ENCODE measurements at places on chromosomes 11 and 22. TPM values are rescaled to one million over a fixed set of nuclear protein-coding genes. Genes with fewer than 3 reads are reported as not detected.

GRCh38 chr11:119806064-119806915 lies 77.3 kb upstream of the NECTIN1 start:
- no peak overlapping the region for H3K27ac ChIP-seq
- no peaks in the 10 kb centered on the region for H3K36me3 ChIP-seq
- no peak overlapping the region for H3K4me3 ChIP-seq
- H3K27me3 ChIP-seq: no peaks in the 10 kb centered on the region

The TSSK2 gene
- 0.27 TPM for polyA plus RNA-seq

- no peak overlapping the region for H3K4me3 ChIP-seq
- H3K36me3 ChIP-seq: no peaks in the 10 kb centered on the region
- DNase-seq: no peak
- no peaks in the 10 kb centered on the region for H3K27me3 ChIP-seq
Measured at GRCh38 chr22:31814942-31815341, 61.1 kb downstream of the DEPDC5 start.

The HMOX1 gene
- 7.1 TPM for polyA plus RNA-seq

The HSPB2 gene
- 0.85 TPM for polyA plus RNA-seq

- H3K36me3 ChIP-seq: no peaks in the 10 kb centered on the region
- H3K4me1 ChIP-seq: no peaks in the 10 kb centered on the region
- no peak overlapping the region for H3K4me3 ChIP-seq
- H3K27ac ChIP-seq: no peak overlapping the region
Measured at GRCh38 chr11:48036011-48036410, 55.7 kb downstream of the PTPRJ start.

DNA sequence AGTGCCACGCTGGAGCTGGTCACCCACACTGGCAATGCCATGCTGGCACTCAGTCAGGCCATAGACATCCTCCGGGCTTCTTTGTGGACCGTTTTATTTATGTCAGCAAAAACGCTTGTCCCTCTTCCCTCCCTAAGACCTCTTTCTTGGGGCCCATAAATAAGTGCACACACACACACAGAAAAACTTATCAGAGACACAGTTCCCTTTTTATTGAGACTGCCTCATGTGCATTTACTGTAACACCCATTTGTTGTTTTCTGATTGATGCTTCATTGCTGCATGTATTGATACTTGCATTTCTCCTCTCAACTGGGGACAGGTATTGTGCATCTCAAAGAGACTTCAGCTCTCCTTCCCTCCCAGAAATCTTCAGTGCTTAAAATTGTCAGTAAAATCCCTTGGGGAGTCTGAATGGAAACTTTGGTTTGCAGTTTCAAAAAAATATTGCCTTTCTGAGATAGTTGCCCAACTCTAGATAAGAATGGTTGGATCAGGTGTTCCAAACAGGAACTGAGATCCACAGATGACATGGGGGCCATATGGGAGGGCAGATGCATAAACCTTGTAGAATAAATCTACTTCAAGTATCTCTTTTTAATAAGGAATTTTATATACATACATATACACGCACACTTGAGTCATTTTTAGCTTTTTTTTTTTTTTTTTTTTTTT lies 50.9 kb downstream of the PPP2R1B start:
- no peak overlapping the region for H3K27ac ChIP-seq
- H3K4me3 ChIP-seq: no peak overlapping the region
- no peak for DNase-seq
- no peaks in the 10 kb centered on the region for H3K27me3 ChIP-seq
- H3K4me1 ChIP-seq: peaks cover 12% of the 10 kb centered on the region

The ART1 gene
- not detected for polyA plus RNA-seq

The GRIK4 gene
- 0.02 TPM for polyA plus RNA-seq

The DHCR7 gene
- 7.0 TPM for polyA plus RNA-seq

DNA sequence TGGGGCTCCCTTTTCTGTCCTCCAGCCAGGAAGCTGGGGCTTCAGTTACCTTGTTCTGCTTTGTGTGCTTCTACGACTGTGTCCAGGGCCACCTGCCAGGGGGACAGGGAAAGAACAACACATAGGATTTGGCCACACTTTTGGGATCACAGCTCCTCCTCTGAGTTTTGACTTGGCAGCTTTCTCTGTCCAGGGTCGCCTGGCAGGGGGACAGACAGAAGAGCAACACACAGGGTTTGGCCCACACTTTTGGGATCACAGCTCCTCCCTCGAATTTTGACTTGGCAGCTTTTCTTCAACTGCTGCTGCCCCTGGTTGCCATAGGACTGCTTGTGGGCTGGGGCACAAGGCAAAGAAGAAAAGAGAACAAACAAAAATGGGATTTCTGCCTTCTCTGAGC lies 19.1 kb downstream of the INCENP start:
- no peak for DNase-seq
- H3K4me1 ChIP-seq: no peaks in the 10 kb centered on the region
- H3K27me3 ChIP-seq: no peaks in the 10 kb centered on the region
- peaks cover 27% of the 10 kb centered on the region for H3K36me3 ChIP-seq
- H3K4me3 ChIP-seq: no peak overlapping the region

- H3K4me3 ChIP-seq: no peak overlapping the region
- no peak for DNase-seq
- H3K36me3 ChIP-seq: peaks cover 60% of the 10 kb centered on the region
- no peak overlapping the region for H3K27ac ChIP-seq
- no peaks in the 10 kb centered on the region for H3K27me3 ChIP-seq
Measured at GRCh38 chr22:31818481-31819392, 64.9 kb downstream of the DEPDC5 start.

The BIK gene
- polyA plus RNA-seq: 5.2 TPM

DNA sequence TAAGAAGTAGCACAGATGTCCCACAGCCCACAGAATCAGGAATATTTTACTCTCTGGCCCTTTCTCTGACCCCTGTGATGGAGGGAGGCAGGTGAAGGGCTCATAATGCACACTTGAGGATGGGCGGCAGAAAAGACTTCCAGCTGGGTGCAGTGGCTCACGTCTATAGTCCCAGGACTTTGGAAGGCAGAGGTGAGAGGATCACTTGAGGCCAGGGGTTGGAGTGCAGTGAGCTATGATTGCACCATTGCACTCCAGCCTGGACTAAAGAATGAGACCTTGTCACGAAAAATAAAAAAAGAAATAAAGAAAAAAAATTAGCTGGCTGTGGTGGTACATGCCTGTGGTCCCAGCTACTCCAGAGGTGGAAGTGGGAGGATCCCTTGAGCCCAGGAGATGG lies 13.5 kb upstream of the CRYBB3 start:
- H3K4me1 ChIP-seq: no peaks in the 10 kb centered on the region
- no peak overlapping the region for H3K27ac ChIP-seq
- no peaks in the 10 kb centered on the region for H3K27me3 ChIP-seq
- no peak for DNase-seq
- H3K36me3 ChIP-seq: peaks cover 3% of the 10 kb centered on the region

GRCh38 chr11:105135883-105136282 lies 3.7 kb downstream of the CARD18 start:
- no peaks in the 10 kb centered on the region for H3K4me1 ChIP-seq
- no peaks in the 10 kb centered on the region for H3K36me3 ChIP-seq

DNA sequence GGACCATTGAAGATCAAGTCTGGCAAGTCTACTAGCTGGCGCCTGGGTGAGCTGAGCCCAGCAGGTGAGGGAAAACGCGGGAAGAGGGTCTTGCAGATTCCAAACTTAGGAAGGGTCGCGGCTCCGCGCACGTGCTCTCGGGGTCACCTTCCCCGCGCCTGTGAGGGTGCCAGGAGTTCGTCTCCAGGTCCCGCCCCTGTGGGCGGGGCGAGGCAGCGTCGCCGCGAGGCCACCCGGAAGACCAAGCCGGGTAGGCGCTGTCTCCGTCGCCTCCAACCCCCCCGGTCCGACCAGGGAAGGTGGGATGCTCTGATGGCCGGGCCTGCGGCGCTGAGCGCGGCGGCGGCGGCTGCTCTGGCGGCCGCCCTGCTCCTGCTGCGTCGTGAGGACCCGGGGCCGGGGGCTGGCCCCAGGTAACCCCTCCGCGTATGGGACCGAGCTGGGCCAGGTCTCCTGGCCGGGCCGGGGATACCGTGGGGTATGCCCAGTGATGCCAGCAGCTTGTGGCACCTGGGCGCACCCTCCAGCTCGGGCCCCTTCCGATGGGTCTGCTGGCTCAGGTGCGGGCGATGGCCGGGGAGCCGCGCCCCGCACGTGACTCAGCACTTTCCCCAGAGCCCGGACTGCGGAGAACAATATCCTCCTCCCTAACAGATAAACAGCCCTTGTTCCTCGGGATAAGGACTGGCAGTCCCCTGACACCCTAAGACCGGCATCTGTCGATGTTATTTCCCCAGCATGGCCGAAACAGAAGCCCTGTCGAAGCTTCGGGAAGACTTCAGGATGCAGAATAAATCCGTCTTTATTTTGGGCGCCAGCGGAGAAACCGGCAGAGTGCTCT lies at the start of gene HTATIP2:
TSS of gene HTATIP2 (plus strand) at position 215 of the 841 bp plus-strand sequence. CDS start at position 739, 524 bp downstream.
- DNase-seq: peak; percentile 55
- peak within 1 kb of the TSS; percentile 64 for H3K27ac ChIP-seq
- peak within 1 kb of the TSS; percentile 79 for H3K4me3 ChIP-seq

The KCNE3 gene
- 4.1 TPM for polyA plus RNA-seq

The PLAAT2 gene
- not detected for polyA plus RNA-seq

The ABCC8 gene
- polyA plus RNA-seq: 196 TPM

DNA sequence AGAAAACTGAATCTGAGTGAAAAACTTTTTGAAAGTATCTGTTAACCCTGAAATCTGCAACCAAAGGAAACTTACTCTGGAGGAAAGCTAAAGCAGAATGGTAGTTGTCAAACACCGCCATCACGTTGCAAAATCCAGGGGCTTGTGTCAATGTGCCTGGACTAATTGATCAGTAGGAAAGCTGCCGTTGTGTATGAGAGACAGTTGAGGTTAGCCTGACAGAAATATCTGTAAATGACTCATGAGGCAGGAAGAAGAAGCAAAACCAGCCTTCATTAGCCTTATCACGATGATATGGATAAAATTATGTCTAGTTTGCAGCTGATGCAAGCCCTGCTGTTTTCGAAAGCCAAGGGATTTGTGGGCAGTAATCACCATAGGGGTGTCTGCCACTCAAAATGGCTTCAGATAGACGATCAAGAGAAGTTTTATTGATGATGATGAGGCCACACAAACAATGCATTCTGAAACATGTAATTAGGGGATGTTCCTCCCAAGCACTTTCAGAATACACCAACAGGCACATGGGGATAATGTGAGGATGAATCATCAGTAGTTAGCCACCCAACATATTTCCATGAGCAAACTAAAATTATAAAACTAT lies 8.9 kb downstream of the SCGB1A1 start:
- H3K36me3 ChIP-seq: no peaks in the 10 kb centered on the region
- no peak overlapping the region for H3K4me3 ChIP-seq
- no peak for DNase-seq
- peaks cover 17% of the 10 kb centered on the region for H3K4me1 ChIP-seq
- no peaks in the 10 kb centered on the region for H3K27me3 ChIP-seq
- H3K27ac ChIP-seq: peak overlapping the region; percentile 28

DNA sequence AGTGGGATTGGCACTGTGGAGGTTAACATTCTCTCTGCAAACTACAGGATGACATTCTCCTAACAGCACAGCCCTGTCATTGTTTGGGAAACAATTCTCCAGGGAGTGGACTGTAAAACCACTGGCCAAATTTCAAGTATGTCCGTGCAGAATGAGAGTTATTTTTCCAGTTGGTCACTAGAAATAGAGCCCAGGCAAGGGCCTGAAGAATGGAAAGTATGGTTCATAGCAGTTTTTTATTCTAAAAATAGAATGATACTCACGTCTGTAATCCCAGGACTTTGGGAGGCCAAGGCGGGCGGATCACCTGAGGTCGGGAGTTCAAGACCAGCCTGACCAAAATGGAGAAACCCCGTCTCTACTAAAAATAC lies 39.0 kb upstream of the CD44 start:
- no peak overlapping the region for H3K4me3 ChIP-seq
- H3K27me3 ChIP-seq: no peaks in the 10 kb centered on the region
- no peak for DNase-seq
- no peaks in the 10 kb centered on the region for H3K36me3 ChIP-seq
- no peaks in the 10 kb centered on the region for H3K4me1 ChIP-seq

DNA sequence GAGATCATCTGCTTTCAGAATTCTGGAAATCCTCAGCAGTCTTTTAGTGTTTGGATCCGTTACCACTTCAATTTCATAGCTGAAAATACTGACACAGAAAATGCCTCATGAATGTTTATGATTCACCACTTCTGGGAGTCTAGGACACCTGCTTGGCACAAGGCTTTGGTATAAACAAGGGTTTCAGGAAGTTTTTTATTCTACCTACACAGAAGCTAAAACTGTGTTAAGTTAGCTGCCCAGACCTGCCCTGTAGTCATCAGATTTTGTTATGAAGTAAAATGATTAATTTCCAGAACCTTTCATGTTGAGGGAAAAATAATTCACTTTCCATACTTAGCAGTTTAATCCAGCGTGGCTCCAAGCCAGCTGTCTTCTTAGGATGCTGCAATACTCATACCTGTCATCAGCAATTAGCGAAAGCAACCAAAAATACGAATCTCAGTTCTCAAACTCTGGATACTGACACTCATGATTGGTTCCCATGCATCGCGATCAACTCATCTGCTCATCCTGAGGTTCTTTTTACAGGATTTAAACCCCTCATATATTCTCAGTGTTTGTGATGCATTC lies 458.5 kb upstream of the CCDC90B start:
- no peaks in the 10 kb centered on the region for H3K4me1 ChIP-seq
- H3K4me3 ChIP-seq: no peak overlapping the region
- DNase-seq: no peak
- no peak overlapping the region for H3K27ac ChIP-seq
- H3K27me3 ChIP-seq: no peaks in the 10 kb centered on the region

The SMIM35 gene
- not detected for polyA plus RNA-seq

DNA sequence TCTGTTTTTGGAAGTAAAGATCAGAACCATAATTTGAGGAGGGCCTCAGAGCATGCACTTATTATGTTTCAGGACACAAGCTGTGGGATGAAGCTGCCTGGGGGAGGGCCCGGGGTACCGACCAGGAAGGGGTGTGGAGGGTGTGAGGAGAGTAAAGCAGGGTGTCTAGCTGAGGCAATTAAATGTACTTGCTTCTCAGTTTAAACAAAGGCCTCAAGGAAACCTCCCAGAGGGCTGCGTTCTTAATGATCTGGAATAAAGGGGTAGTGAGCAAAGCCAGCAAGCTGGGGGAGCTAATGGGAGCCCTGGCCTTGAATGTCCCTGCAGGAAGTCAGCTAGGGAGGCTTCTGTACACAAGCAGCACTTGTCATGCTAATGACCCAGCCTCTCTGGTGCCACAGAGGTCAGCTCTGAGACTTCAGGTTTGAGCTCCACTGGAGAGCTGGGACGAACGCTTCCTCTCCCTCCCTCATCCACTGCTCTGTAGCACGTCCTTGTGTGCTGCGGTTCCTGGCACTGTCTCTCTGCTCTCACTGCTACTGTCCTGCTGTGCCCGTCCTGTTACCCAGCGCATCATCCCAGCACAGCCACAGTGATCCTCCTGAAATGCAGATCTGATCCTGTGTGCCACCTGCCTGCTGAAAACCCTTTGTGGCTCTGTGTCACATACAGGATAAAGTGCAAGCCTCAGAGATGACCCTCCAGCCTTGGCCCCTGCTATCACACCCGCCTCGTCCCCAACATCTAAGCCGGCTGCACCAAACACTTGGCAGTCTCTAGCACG lies 159.7 kb downstream of the DBX1 start:
- H3K4me3 ChIP-seq: no peak overlapping the region
- no peak for DNase-seq
- no peaks in the 10 kb centered on the region for H3K27me3 ChIP-seq
- no peaks in the 10 kb centered on the region for H3K36me3 ChIP-seq

- no peak for DNase-seq
- H3K27ac ChIP-seq: no peak overlapping the region
- H3K4me3 ChIP-seq: no peak overlapping the region
- H3K27me3 ChIP-seq: peaks cover 6% of the 10 kb centered on the region
Measured at GRCh38 chr22:46540874-46541273, 3.5 kb upstream of the CELSR1 start.

GRCh38 chr11:65584723-65585171 lies 8.9 kb downstream of the EHBP1L1 start:
- no peak overlapping the region for H3K27ac ChIP-seq
- no peak for DNase-seq
- no peaks in the 10 kb centered on the region for H3K4me1 ChIP-seq
- H3K27me3 ChIP-seq: no peaks in the 10 kb centered on the region

The PACSIN3 gene
- 28.1 TPM for polyA plus RNA-seq

Data from pancreas (tissue), 10 donors.